ENCODE measurements at places on chromosomes 5 and 9.

DNA sequence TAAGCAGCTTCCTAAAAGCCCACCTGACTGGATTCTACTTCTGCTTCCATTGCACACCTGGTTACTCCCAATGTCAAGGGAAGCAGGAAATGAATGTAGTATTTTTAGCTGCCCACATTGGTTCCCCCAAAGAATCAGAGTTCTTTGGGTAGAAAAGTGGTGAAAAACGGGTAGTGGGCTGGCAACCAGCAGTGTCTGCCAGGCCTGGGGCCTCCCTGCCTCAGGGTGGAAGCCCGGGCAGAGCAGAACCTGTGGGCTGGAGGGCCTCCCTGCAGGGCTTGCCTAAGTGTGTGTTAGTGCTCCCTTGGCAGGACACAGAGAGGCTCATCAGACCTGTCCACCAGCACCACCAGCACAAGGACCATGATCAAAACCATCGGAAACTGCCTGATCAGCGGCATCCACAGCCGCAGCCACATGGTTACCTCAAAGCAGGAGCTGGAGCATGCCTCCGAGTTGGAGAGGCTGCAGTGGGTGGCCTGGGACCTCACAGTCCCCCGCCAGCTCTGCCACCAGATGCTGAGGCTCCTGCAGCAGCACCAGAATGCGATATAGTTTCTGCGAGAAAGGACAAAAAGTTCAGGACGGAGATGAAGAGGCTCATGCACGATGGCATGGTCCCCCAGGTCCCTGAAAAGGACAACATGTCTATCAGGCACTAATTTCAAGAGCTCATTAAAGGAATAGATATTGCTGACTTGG, 72.2 kb downstream of the PTPDC1 start:
- no peak for DNase-seq

GRCh38 chr5:60346393-60346792, 353.6 kb downstream of the DEPDC1B start:
- DNase-seq, result no peak

DNA sequence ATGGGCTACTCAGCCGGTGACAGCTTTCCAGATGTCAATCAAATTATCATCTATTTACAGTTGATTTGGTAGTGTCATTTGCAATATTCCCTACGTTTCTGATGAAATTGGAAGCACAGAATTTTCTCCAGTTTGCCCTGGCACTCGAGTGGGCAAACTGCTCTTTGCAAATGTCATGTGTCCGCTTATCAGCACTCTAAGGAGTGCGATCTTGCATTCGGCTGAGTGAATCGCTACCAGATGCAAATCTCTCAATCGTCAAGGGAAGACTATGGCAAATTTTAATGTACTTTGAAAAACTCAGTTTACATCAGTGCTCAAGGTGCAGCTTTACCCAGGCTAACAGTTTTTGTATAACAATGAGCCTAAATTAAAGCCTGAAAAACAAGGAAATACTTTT, 66.8 kb downstream of the BNC2 start:
- no peak for DNase-seq

DNA sequence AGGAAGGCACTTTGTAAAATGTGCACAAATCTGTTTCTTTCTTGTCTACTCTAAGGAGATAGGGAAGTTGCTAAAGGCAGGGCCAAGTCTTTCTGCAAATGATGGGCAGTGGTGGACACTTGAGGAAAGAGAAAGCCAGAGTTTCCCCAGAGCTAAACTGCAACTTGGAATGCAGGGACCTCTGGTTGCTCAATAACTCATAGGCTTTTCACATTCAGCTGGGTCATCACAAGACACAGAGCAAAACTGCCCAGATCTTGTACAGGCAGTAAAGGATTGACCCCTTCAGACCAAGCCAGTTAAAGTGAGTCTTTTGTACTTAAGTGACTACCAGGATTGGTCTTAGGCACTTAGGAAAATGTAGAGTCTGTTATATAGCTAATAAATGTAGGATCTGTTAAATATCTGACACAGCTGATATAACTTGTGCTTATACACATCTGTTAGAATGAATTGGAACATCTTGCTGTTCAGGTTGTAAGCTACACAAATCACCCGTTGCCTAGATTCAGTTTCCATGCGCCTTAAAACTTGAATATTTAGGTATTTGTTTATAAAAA, 13.5 kb upstream of the AGXT2 start:
- DNase-seq, result no peak

GRCh38 chr9:14693251-14693861, at the start of gene ZDHHC21:
Gene ZDHHC21 (minus strand): TSS chr9:14693432. CDS start chr9:14674340, 19,092 bp downstream.
- peak; percentile 63 for DNase-seq

- no peak for DNase-seq
These were observed 50.1 kb upstream of the PDE4D start for GRCh38 chr5:59943452-59944113.

GRCh38 chr5:125812651-125813050, 610.6 kb upstream of the GRAMD2B start:
- no peak for DNase-seq

DNA sequence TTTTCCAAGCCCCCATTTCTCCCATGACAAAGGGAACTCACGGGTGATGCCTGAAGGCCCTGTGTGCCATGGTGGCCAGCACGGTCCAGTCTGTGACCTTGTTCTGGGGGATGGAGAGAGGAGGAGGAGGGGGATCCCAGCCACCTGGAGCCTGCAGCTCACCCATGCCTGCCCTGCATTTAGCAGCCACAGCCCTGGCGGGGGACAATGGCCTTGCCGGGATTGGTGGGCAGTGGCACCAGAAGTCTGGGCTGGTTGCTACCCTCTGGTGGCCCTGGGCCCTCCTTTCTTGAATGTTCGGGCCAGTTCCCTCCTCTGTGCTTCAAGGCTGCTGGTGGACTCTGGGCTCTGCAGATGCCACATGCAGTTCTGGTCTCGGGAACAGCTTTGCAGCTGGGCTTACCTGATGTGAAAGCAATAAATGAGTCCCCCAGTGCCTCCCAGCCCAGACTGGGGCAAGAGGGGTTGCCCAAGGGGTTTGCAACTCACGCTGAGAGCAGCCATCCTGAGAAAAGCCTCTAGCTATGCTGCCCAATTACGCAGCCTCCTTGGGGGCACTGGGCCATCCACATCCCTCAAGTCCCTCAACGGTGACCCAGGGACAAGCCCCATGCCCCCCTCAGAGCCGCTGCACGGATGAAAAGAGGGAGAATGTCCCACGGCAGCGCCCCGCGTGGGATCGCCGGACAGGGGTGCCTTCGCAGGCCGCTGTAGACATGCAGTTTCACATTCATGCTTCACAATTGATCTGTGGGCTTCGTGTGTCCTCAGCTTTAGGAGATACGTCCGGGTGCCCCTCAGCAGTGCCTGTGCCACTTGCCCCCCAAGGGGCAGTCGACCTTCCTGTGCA, 49.2 kb upstream of the FCN1 start:
- no peak for DNase-seq

DNA sequence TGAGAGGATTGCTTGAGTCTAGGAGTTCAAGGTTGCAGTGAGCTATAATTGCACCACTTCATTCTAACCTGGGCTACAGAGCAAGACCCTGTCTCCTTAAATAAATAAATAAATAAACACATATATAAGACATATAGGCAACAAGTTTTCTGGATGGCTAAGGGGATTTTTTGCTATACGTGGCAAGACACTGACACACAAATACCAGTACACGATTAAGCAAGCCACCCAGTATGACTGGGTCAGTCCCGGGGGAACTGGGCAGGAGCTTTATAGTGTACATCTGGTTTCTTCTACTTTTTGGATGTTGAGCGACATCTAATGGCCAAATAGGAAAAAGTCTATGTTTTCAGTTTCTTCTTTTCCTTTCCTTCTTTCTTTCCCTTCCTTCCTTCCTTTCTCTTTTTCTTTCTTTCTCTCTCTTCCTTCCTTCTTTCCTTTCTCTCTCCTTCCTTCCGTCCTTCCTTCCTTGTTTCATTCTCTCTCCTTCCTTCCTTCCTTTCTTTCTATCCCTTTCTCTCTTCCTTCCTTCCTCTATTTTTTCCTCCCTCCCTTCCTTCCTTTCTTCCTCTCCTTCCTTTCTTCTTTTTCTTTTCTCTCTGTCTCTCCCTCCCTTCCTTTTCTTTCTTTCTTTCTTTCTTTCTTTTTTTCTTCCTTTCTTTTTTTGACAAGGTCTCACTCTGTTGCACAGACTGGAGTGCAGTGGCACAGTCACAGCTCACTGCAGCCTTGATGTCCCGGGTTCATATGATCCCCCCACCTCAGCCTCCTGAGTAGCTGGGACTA, 47.0 kb upstream of the PLIN2 start:
- peak; percentile 38 for DNase-seq

DNA sequence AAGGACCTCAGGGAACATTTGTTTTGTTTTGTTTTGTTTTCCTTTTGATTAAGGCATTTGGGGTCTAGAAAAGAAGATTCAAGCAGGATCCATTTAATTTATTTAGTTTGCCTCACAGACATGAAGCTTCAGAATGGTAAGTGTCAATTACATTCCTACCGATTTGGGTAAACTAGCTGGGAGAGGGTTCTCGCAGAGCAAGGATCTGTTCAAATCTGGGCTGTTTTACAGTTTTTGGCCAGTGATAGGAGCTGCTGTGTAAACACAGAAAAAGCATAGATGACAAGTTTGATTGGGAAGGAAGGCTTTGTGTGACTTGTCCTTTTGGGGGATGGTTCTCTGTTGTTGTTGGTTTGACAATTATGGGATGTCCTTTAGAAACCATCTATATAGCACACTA, 470.3 kb upstream of the WWC1 start:
- DNase-seq, result no peak

DNA sequence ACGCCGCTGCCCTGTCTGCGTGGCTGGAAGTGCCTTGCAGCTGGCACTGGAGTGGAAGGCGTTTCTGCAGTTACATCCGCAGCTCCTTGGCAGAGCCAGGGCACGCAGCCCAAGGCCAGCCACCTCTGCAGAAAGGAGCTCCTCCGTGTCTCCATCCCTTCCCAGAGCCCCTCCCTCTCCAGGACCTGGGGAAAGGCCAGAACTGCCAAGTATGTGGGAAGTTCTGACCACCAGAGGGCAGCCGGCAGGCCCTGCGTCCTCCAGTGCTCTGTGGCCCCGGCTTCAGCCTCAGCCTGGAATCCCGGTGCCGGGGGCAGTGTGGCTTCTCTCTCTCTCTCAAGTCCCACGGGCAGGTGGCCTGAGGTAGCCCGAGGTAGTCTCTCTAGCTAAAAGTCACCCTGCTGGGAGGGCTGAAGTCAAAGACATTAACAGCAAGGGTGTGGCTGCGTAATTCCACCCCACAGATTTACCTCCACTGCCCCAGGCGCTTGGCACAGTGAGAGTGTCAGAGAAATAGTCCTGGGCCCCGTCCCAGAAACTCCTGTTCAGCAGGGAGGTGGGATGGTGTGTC, 101.7 kb upstream of the FCN2 start:
- peak; percentile 87 for DNase-seq

- DNase-seq, result no peak
These were observed 58.7 kb upstream of the ZFR start for GRCh38 chr5:32503261-32503660.

GRCh38 chr9:98550206-98550820, 158.4 kb downstream of the GABBR2 start:
- no peak for DNase-seq

DNA sequence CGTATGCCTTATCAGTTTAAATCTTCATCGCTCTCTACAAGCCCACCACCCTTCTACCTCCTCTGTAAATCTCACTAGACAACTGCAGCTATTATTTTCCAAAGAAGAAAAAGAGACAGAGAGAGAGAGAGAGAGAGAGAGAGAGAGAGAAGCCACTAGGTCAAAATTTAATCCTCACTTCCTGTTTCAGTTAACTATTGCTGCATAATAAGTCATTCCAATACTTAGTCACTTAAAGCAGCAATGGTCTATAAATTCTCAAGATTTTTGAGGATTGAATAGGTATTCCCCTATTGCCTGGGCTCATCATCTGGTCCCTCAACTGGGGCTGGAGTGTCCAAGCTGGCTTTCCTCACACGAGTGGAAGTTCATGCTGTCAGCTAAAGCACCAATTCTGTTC, 68.8 kb downstream of the ITGA1 start:
- no peak for DNase-seq

DNA sequence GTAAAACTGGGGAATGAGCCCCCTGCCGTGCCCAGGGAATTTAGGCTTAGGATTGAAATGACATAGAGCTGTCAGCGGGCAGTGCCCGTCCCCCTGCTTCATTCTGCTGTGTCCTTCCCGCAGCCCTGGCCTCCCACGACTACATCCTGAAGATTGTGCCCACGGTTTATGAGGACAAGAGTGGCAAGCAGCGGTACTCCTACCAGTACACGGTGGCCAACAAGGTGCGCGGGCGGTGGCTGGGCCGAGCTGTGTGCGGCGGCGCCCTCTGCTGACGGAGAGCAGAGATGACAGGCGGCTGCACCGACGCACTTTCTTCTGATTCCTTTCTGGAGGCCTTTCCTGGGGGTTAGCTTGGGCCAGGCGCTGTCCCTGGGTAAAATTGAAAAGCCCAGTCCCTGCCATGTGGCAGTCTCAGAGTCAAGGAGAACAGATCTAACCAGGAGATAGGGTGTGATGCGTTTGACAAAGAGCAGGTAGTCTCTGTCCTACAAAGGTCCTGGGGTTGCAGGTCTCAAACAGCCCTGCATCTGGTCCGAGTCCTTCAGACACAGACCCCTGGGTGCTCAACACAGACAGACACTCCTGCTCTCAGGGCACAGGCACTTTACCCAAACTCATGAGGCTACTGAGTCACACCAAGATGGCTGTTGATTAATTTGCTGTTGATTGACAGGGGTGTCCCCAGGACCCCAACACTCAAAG, 26.8 kb upstream of the RPL26L1 start:
- DNase-seq, result peak; percentile 73

DNA sequence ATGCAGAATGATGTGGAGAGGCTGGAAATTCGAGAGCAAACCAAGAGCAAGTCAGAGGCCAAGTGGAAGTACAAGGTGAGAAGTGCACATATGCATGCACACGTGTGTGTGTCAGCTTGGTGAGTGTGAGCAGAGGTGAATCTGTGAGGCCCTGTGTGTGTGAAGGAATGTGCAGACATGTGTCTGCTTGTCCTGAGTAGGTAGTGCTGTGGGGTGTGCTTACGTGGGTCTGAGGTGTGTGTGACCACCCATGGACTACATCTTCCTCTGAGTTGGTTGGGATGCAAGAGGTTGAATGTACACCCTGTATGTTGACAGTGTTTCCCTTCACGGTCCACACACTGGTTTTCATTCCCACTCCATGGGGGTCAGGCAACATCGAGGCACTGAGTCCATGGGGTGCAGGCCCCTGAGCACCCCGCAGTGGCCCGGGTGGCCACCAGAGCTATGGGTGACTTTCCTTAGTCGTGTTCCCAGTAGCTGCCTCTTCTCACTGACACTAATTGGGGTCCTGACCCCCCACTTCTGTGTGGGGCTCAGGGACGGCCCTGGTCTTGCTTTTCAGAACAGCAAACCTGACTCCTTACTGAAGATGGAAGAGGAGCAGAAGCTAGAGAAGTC, 86.7 kb downstream of the PHF2 start:
- no peak for DNase-seq

DNA sequence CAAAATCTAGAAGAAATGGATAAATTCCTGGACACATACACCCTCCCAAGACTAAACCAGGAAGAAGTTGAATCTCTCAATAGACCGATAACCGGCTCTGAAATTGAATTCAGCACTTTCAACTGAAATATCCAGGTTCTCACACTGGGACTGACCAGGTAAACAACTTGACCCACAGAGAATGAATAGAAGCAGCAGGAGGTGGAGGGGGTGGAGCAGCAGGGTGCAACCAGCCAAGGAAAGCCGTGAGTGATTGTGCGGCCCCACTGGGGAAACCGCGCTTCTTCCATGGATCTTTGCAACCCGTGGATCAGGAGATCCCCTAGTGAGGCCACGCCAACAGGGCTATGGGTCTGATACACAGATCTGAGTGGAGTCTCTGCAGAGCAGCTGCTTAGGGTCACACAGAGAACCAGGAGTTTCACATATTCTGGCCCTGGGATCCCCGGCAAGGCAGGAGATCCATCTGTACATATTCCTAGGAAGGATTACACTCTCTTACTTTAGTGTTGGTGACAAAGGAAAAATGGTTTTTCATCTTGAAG, 181.5 kb downstream of the SLCO4C1 start:
- no peak for DNase-seq

- no peak for DNase-seq
These were observed 252.7 kb upstream of the GRIA1 start for GRCh38 chr5:153237671-153238332.
